NCI-H524 treated with DMSO at 0.1 percent for 48 hours (cell line): ENCODE measurements at places on chromosomes 12 and 14.

GRCh38 chr14:52031781-52032180 is 37.1 kb downstream of the NID2 start:
- no peak for DNase-seq

DNA sequence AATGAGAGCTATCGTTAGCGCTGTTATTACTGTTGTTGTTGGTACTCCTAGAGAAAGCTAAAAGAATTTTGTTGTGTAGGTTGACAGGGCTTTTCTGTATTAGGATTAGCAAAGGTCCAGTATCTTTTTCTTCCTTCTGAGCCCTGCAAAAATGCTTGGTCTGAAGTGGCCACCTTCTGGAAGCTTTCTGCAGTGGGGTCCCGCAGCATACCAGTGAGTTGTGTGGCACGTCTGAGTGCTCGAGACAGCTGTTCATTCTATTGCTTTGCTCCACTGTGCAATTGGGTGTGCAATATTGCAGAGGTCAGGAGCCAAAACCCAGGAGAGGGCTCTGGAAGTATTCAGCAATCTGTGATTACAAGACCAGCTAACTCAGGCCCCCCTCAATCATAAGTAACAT is 57.1 kb downstream of the CCDC60 start:
- DNase-seq, result peak; percentile 36

- DNase-seq, result no peak
Measured at GRCh38 chr12:77231501-77231918, 166.1 kb upstream of the E2F7 start.

- DNase-seq, result no peak
Measured at GRCh38 chr12:103799504-103799856, 41.6 kb downstream of the NT5DC3 start.

DNA sequence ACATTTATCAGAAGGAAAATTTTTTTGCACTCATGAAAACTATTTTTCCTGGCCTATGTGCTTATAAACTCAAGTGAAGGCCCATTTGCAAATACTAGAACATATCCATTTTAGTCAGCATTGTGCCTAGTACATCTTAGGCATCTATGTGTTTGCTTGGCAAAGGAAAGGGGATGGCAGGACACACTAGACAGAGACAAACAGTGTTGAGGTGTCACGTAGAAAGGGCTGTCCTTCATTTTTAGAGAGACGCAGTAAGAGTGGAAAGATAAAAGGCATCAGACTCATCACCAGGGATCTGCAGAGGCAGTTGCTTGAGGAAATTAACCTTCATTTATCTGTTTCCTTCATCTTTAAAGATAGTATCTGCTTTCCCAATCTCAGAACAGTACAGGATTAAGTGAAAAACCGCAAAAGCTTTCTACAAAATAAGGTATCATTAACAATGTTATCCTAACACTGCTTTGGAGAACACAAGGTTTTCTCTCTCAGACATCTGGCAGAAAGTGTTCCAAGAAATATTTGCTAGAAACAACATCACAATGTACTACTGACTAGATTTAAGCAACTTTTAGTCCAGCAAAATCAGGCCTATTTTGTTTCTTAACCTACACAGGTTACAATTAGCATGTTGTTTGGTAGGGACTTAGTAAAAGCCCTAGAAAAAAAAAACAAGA is 2.0 kb downstream of the YBX3 start:
- no peak for DNase-seq

DNA sequence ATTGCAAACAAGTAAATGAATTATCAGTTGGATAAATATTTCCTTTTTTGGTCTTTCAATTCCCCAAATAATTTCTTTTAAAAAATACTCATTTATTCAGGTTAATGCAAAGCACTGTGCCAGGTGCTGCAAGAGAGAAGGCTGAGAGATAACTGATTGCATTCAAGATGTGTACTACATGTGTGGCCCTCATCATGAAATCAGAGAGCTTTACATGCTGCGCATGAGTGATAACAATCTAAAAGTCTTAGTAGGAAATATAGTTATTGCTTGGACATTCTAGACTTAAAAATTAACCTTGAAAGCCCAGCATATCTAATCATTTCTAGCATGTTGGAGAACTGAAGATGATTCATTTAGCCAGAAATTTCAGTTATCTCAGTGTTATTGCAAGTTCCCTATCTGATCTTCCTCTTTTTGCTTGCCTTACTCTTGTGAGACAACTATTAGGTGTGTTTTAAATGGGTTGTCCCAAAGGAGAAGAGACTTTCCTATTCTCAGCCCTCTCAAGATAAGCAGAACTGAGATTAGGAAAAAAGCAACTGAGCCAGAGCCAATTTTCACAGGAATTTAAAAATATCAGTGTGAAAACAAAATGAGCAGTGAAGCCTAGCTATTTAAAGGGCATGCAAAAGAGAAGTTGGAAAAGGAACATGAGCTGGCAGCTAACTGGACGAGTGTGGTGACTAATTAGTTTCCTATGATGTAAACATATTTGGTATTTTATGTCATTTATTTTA is 60.9 kb downstream of the PLEKHA5 start:
- DNase-seq, result no peak

DNA sequence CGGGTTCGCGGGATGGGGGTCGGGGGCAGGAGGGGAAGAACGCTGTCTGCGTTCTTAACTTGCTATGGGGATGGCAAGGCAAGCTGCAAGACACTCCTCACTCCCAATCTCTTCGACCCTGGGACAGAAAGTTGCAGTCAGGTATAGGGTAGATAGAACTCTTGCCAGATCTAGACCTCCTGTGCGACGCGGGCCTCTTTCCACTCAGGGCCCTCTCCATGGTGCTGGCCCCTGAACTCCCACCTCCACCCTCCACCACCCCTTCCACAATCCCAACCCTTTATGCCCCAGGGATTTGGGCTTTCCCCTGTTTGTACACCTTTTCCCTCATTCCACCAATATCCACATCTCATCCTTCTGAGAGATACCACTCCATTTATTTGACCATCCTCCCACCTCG is 812 bp downstream of the NABP2 start:
- DNase-seq, result no peak
